ENCODE measurements at places on chromosomes 1 and 21.

- peak; percentile 75 for DNase-seq
These were observed 16.7 kb downstream of the PALMD start for GRCh38 chr1:99662539-99663080.

GRCh38 chr1:155091071-155092051, 12.7 kb downstream of the EFNA3 start:
- no peak for DNase-seq

- DNase-seq = no peak
These were observed 6.7 kb upstream of the EVI5 start for GRCh38 chr1:92791487-92792066.

DNA sequence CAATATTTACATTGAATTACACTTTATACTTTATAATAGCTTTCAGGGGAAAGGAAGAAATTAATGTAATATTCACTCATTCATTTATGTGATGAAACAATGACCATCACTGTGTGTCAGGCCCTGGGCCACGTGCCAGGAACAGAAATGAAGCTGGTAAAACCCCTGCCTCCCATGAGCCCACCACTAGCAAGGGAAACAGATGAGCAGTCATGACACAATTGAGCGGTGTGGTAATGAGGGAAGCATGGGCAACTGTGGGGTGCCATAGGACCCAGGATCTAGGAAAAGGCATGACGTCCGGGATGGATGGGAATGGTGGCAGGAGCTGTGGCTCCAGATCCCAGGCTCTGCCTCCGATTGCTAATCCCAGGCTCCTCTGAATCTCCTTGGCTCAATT, 17.0 kb upstream of the SLC5A9 start:
- DNase-seq = no peak

GRCh38 chr21:46297338-46298271, 11.5 kb downstream of the YBEY start:
- no peak for DNase-seq

DNA sequence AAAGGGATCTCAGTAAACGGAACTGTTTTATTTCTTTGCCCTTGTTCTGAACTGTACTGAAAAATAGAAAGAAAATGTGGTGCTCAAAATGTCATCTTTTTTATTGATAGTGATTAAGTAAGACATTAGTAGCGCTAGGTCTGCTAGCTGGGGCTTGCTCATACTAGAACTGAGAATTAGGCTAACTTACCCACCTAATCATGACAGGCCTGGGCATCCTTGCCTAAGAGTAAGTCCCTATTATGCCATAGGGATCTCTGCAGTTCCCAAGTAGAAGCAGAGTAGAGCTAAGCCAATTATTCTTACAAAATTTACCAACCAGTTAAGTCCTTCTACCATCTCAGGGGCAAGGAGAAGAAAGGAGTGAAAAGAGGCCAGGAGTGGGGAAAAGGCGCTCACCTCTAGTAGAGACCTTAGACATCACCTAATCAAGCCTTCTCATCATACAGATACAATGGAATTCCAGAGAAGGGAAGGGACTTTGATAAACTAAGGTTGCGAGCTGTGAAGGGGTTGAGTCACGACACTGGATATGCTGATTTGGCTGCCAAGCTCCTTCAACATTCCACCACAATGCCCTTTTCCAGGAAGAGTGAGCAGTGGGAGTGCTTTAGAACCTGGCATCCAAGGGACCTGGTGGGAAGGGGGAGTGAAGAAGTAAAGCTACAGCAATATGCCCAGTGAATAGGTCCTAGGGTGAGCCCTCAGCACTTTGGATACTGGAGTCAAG, 27.7 kb upstream of the RPTN start:
- DNase-seq = no peak

DNA sequence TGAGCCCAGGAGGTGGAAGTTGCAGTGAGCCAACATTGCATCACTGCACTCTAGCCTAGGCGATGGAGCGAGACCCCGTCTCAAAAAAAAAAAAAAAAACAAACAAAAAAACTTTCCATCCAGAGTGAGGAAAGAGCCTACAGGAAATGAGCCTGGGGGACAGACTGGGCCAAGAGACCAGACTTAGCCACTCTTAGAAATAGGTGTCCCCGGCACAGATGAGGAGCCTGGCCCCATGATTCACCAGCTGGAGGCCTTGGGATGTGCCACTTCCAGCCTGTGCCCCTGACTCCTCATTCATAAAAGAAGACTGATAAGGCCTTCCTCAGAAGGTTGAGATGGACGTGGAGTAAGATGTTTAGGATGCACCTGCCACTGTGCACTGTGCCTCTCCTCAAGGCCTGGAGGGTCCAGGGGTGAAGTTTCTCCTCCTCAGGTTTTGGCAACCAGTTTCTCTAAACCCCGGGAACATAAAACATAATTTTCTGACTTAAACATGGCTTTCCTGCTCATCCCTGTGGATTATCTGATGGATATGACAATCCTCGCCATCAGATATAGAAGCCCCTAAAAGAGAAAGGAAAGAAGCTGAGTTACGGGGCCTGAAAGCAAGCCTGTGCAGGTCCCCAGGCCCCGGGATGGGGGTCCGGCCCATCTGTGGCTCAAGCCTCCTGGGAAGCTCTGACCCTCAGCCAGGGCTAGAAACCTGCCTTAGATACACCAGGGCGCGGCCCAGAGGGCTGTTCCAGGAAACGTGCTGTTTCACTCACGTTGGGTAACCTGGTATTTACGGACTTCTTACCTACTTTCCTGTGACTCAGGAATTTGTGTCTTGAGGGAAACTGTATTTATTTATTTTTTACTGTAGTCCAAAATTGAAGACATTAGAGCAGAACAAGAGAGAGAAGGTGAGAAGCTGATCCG, 26.0 kb downstream of the MX1 start:
- no peak for DNase-seq

DNA sequence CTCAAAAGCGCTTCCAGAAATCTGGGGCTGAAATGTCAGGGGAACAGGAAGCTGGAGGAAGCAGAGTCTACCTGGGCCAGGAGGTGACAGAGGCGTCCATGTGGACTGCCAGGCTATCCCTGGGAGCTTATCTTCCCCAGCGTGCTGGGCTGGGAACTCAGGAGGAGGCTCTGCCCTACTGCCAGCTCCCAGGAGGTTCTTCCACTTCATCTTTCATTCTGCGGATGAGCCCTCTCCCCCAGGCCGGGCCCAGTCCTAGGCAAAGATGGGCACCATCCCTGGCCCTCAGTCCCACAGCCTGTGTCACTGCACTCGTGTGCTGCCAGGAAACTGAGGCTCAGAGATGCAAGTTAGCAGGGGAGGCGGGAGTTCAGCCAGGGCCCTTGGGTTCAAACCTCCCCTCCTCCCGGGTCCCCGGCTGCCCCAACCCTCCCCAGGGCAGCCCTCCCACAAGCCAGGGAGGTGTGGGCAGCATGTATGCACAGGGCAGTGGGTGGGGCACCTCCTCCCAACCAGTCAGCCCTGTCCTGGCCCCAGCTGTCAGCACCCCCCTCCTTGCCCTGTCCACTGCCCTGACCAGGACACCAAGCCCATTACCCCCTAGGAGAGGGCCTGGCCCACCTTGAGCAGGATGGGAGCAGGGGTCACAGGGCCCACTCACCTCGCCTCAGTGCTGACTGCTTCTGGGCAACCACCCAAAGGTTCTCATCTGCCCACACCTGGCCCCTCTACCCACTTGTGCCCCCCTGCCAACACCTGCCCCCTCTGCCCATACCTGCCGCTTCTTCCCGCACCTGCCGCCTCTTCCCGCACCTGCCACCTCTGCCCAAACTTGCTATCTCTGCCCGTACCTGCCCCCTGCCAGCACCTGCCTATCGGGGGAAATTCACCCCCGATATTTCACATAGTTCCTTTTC, 226.0 kb downstream of the NPHP4 start:
- DNase-seq = no peak

- no peak for DNase-seq
These were observed 234.0 kb upstream of the IRF2BP2 start for GRCh38 chr1:234843946-234844345.

DNA sequence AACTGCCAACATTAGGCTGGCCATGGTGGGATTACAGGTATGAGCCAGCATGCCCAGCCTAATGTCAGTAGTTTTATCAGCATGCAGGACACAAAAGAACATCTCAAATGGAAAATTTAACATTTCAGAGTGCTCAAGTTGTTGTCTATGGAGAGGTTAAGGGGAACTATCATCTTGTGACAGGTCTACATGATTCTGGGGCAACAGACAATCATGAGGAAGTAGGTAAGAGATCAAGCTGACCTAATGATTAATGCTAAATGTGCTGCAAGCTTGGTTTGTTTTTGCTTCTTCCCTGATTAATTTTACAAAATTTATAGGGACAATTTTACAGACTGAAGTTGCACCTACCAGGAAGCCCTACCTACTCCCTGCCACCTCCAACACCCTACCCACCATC, 36.6 kb downstream of the FMO4 start:
- no peak for DNase-seq

GRCh38 chr1:219174460-219175211, 958 bp downstream of the LYPLAL1 start:
- peak; percentile 62 for DNase-seq

- DNase-seq = no peak
These were observed 20.9 kb upstream of the ATP5PO start for GRCh38 chr21:33936301-33937038.

DNA sequence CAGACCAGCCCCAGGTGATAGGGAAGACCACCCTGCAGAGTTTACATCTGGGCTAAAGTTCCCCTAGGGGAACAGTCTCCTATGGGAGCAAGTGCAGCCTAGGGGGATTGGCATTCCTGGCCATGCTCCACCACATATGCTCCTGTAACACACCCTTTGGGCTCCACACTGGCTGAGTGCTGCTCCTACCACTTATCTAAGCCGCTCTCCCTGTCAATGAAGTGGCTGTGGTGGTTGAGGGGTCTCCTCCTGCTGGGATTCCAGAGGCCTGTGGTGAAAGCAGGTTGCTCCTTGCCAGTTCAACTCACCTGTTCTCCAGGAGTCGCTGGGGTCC, 51.1 kb downstream of the COL24A1 start:
- no peak for DNase-seq

DNA sequence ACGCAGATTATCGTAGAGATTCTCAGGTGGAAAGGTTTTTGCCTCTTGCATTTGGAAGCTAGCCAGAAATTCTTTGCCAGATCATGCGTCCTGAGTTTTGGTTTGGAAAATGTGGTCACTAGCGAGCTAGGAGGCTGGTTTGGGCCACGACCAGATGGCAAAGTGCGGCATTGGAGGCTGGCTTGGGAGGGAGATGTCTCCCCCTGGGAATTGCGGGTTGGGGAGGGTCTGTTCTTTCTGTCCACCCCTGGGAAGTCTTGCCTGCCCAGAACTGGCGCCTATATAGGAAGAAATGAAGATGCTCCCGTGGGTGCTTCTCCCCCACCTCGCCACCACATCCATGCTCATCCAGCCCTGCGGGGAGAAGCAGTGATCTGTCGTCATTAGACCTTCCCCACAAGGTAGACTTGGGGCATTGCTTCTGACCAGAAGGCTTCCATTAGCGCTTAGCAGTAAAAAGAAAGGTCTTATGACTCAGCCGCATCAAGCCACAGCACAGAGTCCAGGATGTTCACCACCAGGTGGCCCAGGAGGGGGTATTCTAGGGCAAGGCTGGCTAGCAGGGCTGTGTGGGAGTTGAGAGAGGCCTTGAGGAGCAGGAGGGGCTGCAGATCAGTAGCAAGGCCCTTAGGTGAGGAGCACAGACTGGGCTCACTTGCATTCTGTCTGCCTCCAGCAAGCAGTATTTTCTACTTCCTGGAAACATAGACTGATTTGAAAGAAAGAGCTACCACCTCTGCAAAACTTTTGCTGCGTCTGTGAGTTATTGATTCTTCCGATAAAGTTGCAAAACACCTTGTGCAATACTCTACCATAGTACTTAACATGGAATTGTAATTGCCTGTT, 1.5 kb upstream of the PTP4A2 start:
- DNase-seq = peak; percentile 60

DNA sequence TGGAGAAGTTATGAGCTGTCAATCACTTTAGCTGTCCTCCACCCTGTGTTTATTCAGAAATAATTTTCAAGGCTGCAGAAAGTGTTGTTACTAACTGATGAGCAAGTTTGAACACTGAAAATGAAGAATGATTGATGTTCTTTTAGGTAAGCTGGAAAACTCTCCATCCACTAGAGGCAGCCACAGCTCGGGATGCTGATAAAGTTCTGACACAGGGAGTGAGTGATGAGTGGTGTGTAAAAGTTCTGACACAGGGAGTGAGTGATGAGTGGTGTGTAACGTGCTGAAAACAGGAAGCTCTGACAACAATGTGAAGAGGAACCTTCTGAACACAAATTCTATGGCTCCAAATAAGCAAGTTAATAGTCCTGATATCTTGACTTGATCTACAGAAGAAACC, 197.5 kb upstream of the PTBP2 start:
- DNase-seq = no peak

DNA sequence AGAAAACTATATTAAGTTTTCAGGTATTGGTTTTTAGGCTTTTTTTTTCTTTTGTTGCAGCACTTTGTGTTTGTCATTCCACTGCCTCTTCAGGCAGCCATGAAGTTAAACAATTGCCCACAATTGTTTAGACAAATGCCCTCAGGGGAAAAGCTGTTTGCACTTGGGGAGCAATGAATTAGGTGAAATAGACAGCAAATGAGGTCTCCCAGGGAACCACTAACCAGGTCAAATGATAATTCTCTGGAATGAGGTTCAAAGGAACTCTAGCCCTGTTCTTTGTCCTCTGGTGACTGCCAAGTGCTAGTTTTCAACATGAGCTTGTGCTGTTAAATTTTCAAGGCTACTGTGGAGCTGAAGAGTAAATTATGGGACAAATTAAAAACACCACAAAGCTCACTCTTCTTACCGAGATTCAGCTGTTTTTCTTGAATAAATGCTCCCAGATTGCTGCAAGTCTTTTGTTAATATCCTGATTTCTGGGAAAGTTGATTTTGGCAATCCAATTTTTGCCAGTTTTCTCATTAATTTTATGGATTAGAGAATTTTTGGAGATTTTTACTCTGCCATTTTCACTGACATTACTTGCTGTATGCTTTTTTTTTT, 15.1 kb upstream of the MAB21L3 start:
- no peak for DNase-seq

GRCh38 chr1:174058624-174059023, 36.5 kb upstream of the RC3H1 start:
- no peak for DNase-seq

- no peak for DNase-seq
These were observed 1.7 kb upstream of the JUN start for GRCh38 chr1:58785442-58786058.

GRCh38 chr1:75579046-75579445, 31.9 kb downstream of the SLC44A5 start:
- DNase-seq = no peak

DNA sequence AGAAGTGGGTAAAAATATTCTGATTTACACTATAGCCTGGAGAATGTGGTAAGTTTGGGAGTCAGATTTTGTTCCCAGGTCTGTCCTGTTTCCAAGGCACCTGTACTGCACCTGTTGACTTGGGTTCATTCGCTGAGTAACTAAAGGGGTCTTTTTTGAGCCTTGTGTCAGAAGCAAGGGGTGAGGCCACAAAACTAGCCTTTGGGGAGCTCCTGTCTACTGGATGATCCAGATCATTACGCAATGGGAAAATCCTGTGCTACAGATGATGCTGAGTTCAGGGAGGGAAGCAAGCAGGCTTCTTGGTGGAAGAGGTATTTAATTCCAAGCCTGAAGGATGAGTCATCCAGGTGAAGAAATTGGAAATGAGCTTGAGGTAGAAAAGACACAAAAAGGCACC, 424.0 kb downstream of the MATN1 start:
- DNase-seq = no peak

- DNase-seq = peak; percentile 75
These were observed 15.9 kb upstream of the PADI3 start for GRCh38 chr1:17232759-17233661.

GRCh38 chr1:230421481-230421880, 4.7 kb downstream of the PGBD5 start:
- DNase-seq = no peak

Measured in fibroblast of skin of left quadriceps (primary cell).